NCI-H69 (cell line): ENCODE measurements at places on chromosomes 3 and 15.

GRCh38 chr15:80034629-80035028 is 24.8 kb upstream of the ZFAND6 start:
- DNase-seq: no peak

DNA sequence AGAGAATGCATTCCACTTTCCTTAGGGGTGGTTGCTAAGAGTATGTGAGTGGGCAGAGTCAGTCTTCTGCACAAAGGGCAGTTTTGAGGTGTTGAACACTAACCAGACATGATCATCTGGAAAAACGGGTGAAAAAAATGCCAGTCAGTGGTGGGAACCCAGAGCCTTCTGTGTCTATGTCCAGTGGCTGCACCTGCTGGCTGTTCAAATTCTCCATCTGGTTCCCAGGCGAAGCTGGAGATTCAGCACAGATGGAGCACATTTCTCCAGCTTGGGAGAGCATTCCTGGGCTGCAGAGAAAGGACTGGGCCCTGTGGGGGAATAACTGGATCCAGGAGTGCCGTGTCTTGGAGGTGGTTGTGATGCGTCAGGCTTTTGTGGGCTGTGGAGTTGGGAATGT is 74.1 kb downstream of the TRAK1 start:
- no peak for DNase-seq

DNA sequence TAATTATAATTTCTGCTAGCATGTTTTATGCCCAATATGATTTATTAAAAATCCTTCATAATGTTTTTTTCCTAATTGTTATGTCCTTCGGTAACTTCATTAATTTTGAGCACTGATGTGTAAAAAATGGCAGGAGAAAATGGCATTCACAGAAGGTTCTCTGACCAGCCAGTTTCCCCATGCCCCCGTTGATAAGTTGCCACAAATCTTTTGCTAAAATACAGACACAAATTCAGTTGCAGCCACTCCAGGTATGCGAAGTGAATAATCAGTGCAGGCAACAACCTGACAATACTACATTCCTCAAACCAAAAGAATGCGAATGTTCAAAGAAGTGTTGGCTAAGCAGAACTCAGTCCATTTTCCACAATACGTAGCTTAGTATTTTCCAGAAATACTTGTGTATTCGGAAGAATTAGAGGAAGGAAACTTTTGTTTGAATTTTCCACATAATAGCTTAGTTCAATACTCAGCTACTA is 32.7 kb downstream of the CHL1 start:
- no peak for DNase-seq

GRCh38 chr3:111857474-111857873 is 1.6 kb upstream of the PHLDB2 start:
- DNase-seq: no peak

DNA sequence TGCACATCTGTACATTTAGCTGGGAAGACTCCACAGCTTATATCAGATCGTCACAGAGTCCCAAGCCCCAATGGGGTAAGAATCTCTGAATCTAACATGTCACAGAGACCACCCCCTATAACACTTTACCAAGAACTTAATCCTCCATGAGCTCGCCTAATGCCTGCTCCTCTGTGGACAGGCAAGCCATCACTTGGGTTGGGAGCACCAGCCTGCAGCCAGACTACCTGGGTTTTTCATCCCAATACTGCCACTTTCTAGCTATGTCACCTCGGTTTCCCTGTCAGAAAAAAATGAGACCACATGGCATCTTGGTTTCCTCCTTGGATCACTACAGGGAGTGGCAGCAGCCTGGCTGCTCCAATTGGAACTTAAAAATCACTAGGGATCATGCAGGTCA is 277.9 kb upstream of the TLE3 start:
- DNase-seq: no peak

- DNase-seq: no peak
Measured at GRCh38 chr3:117844676-117845075, 1135.1 kb downstream of the TUSC7 start.

GRCh38 chr15:98628216-98628615 is 20.1 kb upstream of the IGF1R start:
- no peak for DNase-seq

- DNase-seq: no peak
Measured at GRCh38 chr3:194930377-194931204, 244.9 kb downstream of the FAM43A start.

- DNase-seq: peak; percentile 62
Measured at GRCh38 chr3:29345516-29346300, 64.8 kb downstream of the RBMS3 start.

- no peak for DNase-seq
Measured at GRCh38 chr15:38164061-38164460, 88.6 kb upstream of the SPRED1 start.

- peak; percentile 98 for DNase-seq
Measured at GRCh38 chr15:58987491-58988005, at the start of gene RNF111. RNF111 (plus strand) TSS chr15:58987663; CDS start chr15:59030823, 43,160 bp downstream.

- DNase-seq: no peak
Measured at GRCh38 chr15:71883447-71883846, 73.1 kb downstream of the NR2E3 start.

GRCh38 chr3:56054844-56055243 is 413.4 kb downstream of the ERC2 start:
- DNase-seq: no peak

DNA sequence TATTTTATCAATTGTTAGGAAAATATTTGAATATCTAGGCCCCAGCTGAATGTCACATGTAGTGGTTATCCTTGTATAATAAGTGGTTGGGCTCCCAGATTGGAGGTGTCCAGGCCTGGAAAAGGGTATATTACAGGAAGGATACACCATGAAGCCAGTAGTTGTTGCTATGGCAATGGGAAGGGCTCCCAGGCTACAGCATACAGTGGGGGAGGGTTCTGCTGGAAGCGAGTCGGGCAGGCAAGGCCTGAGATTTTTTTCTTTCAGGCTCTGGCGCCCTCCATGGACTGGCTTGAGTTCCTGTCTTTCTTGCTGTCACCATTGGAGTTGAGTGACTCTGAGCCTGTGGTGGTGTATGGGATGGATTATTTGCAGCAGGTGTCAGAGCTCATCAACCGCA is 8.9 kb downstream of the ECE2 start:
- peak; percentile 91 for DNase-seq

DNA sequence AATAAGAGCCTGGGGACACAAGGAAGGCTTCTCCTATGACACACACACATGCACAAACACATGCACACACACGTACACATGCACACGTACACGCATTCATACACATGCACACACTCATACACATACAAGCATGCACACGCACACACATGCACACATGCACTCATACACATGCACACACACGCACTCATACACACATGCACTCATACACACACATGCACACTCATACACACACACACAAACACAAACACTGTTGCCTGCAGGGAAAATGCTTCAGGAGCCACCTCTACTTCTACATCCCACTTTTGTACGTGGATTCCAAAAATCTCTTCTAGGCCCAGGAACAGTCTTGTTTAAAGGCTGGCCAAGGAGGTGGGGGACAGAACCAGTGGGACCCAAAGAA is 20.7 kb upstream of the NR2E3 start:
- no peak for DNase-seq

- no peak for DNase-seq
Measured at GRCh38 chr15:33392453-33392852, 81.7 kb downstream of the RYR3 start.

DNA sequence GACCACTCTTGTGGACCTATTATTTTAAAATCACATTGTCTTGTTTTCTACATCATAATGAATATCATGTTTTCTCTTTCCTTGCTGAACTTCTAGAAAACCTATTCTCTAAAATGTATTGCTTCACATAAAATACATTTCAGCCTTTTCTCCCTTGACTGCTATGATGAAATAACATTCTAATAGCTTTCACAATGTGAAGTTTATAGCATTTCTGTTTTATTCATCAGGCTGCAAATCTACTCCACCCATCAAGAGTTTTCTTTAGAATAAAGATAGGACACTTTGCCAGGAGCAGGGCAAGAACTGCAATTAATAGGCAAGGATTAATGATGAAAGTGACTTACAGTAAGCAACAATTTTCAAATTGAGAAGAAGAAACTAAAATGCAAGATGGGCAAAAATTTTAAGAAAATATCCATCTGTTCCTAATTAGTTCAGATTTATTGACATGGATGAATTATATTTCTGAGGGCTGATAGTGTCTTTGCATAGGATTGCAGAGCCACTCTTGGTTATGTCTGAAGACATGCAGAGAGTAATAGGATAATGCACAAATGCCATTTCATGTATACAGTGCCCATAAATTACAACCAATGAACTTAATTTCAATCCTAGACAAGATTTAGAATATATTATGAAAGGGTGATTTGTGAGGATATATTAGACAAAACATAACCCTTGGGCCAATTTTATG is 21.7 kb downstream of the LEKR1 start:
- no peak for DNase-seq

DNA sequence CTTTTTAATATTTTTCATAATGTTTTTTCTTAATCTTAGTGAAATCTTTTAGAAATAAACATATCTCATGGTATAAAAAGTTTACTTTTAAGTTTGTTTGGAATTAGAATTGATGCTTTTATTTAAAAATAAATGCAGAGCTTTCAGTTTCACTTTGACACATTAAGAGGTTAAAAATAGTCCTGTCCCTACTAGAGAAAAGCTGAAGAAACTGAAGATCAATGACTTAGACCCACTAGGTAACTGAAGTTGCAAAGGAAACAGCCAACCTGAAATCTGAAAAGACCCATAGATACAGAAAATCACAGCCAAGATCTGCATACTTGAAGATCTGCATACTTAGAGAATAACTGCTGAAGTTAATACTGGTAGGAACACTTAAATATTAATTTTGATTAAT is 237.6 kb downstream of the RAP2B start:
- DNase-seq: no peak

GRCh38 chr3:36095238-36095637 is 285.1 kb upstream of the STAC start:
- no peak for DNase-seq

GRCh38 chr15:75397494-75397893 is 29.1 kb upstream of the MAN2C1 start:
- no peak for DNase-seq

DNA sequence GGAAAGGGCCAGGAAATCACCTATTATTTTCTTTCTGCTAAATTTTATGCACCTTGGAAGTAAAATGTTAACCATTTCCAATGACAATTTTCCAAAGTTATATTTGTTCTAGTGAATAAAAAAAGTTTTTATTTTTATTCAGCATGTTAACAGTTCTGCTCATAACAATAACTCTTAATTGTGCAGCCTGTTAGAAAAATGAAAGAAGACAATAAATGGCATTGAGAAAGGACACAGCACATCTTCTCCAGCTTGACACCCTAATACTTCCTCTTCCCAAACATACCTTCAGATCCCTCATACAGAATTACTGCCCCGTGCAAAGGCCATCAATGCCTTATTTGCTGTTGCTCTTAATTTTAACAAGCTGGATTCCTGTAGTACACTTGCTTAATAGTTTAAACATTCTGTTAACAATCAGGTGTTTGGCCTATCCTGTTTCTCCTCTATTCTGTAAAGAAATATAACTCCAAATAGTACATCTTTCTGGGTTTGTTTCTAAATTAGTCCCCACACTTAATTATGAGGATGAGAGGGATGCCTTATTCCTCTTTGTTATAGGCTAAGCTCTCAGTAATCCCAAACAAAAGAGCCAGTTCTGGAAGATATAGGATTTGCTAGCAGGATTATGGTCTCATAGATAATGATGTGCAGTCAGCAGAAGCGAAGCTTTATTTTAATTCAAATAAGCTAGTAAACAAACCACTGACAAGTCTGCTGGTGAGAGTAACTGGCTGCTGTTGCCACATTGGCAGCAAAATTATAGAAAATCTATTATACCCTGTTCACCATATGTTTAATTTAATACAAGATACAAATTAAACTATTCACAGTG is 19.2 kb upstream of the SOX2 start:
- DNase-seq: no peak

DNA sequence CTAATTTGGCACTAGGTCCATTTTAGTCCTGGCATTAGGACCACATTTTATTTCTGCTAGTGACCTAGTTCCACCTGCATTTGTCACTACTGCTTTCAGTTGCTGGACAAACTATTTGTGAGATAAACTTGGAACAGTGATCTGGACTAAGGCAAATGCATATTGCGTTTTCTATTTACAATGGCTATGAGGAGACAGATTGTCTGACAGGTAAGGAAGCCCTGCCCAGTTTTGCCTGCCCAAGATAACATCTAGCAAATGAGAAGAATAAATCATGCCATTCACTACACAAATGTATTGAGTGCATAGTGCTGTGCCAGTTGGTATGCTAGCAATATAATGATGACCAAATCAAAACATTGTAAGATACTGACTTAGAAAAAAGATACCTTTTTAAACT is 245.7 kb downstream of the GRM7 start:
- no peak for DNase-seq

GRCh38 chr3:156323466-156323865 is 203.1 kb downstream of the KCNAB1 start:
- no peak for DNase-seq

- no peak for DNase-seq
Measured at GRCh38 chr15:56325186-56325585, 40.0 kb upstream of the TEX9 start.

DNA sequence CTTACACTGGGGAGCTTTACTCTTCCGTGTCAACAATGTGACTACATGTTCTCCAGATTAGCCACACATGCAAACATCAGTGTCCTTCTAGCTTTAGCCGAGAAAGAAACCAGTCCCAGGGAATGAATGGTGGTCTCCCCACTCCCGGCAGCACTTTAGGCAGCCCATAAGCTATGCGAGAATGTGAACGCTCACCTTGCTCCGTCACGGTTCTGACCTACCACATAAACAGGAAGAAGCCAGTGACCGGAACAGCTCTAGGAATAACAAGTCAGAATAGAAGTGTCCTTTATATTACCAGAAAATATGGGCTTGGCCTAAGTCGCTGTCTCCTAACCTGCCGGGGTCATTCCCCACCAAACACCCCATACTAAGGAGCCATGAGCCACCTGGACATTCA is 98.0 kb upstream of the ABHD17C start:
- no peak for DNase-seq

- DNase-seq: peak; percentile 64
Measured at GRCh38 chr3:110932567-110932966, 139.0 kb upstream of the NECTIN3 start.

- DNase-seq: no peak
Measured at GRCh38 chr3:180860180-180860858, 52.2 kb upstream of the FXR1 start.

- DNase-seq: peak; percentile 8
Measured at GRCh38 chr3:102460579-102460978, 25.8 kb downstream of the ZPLD1 start.

DNA sequence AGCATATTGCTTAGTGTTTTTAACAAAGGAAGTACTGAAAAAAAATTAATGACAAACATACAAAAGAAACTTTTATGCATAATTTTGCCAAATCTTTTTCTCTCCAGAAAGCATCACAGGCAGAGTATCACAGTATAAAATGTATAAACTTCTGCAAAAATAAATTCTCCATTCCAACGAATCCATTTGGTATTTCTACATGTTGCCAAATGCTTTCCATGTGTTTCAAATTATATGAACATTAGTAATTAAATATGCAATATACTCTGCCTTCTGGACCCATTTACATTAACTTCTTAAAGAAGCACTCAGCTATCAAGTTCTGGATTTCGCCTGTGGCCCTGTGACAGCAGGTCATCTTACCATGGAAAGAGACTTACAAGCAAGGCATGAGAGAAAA is 189.1 kb upstream of the ALCAM start:
- DNase-seq: no peak
